ENCODE measurements at places on chromosomes 4 and X.
A peak's percentile ranks its signal among the peaks of the same experiment; 100 is the strongest.

DNA sequence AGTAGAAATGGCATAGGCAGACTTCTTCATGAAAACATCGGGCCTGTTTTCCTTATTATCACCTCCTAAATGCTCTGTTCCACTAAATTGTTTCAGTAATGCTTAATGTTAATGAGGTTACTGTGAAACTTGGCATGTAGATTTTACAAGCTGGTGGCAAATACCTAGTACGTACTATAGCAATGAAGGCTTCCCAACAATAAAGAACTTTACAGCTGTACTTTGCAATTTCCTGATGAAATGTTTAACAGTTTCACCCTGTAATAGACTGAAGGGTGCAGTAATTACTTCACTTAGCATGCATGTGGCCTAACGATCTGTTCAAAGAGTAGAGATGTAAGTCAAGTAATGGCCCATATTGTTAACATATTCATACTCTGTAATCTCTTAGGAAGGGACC is 524.7 kb downstream of the IL15 start:
- no peak for DNase-seq

DNA sequence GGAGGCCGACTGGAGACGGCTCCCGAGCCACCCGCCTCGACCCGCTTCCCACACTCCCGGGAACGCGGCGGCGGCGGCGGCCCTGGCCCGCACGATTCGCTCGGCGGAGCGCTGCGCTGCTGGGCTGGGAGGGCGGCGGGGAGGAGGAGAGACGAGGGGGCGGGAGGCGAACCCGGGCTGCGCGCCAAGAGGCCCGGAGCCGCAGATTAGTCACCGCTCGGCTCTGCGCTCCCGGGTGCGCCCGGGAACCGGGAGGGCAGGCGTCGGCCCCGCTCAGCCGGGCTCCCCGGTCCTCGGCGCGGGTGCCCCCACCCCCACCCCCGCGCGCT is 11.2 kb upstream of the BCOR start:
- DNase-seq = peak; percentile 60

DNA sequence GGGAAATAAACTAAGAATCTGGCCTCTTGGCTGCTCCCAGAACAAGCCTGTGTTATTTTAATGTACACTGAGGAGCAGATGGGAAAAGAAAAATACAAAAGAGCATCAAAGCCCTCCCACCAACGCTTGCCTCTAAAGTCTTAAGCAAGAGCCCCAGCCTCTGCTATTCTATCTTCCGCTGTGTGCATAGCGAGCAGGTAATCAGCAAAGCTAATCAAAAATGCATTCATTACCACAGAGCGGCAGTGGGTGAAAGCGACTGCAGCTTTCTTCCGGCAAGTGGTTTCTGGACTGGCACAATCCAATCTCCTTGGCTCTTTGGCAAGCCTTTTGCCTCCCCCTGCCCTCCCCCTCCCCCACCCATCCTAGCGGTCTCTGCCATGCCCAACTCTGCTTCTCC is 13.5 kb upstream of the GRIA3 start:
- no peak for DNase-seq

- DNase-seq = no peak
These were observed 737.8 kb upstream of the FRG1 start for GRCh38 chr4:189202869-189203271.

GRCh38 chr4:140346136-140346535 is 27.3 kb upstream of the SCOC start:
- DNase-seq = no peak

DNA sequence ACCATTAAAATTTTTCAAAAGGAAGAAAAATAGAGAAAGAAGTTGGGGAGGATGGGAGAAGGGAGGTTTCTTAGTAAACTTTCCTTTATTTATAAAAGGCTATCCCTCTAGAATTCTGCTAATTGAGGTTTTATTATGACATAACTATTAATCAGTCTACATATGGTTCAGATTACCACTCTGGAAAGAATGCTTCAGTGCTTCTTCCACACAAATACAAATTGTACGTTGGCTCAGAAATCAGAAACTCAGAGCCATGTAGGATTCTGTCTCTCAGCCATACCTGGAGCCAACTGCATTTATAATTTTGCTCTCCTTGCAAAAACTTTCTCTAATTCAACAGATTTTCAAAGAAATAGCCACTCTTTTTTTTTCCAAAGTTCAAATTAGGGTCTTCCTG is 37.1 kb downstream of the SRPX start:
- no peak for DNase-seq

DNA sequence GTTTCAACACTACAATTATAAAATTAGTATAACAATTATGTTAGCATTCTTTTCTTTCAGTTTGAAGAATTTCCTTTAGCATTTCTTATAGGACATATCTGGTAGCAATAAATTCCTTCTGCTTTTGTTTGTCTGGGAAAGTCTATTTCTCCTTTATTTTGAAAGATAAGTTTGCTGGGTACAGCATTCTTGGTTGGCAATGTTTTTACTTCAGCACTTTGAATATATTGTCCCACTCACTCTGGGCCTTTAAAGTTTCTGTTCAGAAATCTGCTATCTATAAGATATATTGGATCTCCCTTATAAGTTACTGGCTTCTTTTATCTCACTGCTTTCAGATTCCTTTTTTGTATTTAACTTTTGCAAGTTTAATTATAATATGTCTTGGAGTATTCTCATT is 222.1 kb downstream of the PARM1 start:
- no peak for DNase-seq

- no peak for DNase-seq
These were observed 871 bp upstream of the SLITRK2 start for GRCh38 chrX:145816601-145817315.

GRCh38 chr4:90951037-90951436 is 823.8 kb downstream of the CCSER1 start:
- DNase-seq = no peak

GRCh38 chr4:169103966-169104412 is 93.9 kb upstream of the CBR4 start:
- DNase-seq = no peak

DNA sequence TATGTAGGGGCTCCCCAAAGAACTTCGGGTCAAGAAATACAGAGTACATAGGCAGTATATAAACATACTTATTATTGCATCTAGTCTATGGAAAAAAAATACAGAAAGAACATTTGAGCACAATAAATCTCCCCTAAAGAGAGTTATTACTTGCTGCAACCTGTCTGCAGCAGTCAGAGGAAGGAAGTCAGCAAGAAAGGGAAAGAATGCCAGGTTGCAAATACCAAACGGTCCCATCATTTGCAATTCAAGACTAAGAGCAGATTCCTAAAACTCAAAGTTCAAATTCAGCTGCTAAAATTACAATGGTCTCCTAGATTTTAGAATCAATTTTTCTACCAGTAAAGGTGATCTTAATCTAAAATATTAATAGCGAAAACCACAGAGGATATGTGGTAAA is 236.2 kb upstream of the NUDT6 start:
- DNase-seq = no peak

DNA sequence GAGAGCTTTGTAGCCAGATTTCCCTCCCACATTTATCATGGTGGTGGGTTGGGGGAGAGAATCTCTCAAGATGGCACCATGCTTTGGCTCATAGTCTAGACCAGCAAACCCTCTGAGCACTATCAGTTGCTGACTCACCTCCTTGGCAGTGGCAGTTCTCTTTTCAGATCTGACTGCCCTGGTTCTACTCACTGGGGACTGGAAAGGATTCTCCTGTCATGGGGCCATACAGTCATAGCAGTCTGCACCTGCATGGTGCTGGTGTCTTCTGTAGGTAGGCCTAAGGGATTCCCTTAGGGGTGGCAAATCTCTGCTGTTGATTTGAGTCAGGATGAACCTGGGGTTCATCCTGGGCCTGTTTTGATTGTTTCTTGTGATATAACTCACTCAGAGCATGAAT is 2.6 kb downstream of the TEX13B start:
- DNase-seq = no peak

GRCh38 chr4:77093401-77093800 is 17.6 kb upstream of the CCNI start:
- no peak for DNase-seq

- no peak for DNase-seq
These were observed 707 bp upstream of the SHROOM4 start for GRCh38 chrX:50814701-50815100.

DNA sequence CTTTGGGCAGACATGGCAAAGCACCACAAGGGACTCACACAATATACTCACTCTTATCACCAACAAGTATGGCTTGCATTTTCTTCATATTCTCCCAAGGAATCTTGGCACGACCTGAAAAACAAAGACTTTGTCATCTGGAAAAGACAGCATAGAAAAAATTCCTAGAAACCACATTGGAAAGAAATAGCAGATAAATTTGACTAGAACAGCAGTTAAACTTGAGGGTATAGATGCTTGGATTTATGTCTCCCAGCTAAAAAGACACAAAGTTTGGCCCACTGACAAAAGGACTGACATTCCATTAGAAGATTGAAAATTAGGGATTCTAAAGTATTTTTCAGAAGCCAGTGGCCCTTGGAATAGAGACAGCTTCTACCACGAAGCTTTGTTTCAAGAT is 6.9 kb upstream of the VEGFC start:
- DNase-seq = no peak

DNA sequence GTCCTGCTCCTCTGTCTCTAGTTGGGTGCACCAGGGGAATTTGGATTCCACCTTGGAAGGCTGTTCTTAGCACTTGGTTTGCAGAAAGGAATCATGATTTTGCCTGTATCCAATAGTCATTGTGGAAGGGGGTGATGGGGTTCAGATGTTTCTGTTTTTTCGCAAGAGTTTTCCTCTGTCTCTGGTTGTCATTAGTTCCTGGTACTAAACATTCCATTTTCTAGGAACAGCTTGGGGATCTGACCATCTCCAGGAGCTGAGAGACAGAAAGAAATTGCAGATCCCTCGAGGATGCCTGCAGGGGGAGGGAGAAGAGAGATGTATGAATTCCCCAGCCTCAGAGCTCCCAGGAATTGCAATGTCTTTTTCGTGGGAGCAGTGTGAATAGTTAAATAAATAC is 70.9 kb downstream of the CYTL1 start:
- no peak for DNase-seq

DNA sequence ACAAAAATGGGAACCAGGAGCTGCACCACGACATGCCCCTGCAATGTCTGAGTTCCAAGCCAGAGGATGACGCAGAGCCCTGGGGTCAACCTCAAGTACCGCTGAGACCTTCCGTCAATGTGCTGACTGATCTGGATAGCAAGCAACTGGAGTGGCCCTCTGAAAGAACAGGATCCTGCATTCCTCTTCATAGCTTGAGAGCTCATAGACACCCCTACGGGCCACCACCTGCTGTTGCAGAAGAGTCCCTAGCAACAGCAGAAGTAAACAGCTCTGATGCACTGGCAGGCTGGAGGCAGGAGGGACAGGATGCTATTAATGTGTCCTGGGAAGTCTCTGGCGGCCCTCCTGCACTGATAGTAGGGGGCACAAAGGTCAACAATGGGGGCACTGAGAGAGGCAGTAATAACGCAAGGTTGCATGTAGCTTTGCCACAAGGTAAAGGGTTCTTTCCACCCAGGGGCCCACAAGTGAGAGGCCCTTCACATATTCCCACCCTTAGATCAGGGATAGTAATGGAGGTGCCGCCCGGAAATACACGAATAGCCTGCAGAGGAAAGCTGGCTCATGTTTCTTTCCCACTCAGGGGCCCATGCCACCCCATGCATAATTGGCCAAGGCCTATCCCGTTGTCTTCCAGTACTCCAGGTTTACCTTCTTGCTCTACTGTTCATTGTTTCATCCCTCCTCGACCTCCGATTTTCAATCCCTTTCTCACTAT is 1.3 kb downstream of the PRR32 start:
- DNase-seq = no peak

- DNase-seq = peak; percentile 55
These were observed 79.4 kb downstream of the FAM53A start for GRCh38 chr4:1604706-1605205.

DNA sequence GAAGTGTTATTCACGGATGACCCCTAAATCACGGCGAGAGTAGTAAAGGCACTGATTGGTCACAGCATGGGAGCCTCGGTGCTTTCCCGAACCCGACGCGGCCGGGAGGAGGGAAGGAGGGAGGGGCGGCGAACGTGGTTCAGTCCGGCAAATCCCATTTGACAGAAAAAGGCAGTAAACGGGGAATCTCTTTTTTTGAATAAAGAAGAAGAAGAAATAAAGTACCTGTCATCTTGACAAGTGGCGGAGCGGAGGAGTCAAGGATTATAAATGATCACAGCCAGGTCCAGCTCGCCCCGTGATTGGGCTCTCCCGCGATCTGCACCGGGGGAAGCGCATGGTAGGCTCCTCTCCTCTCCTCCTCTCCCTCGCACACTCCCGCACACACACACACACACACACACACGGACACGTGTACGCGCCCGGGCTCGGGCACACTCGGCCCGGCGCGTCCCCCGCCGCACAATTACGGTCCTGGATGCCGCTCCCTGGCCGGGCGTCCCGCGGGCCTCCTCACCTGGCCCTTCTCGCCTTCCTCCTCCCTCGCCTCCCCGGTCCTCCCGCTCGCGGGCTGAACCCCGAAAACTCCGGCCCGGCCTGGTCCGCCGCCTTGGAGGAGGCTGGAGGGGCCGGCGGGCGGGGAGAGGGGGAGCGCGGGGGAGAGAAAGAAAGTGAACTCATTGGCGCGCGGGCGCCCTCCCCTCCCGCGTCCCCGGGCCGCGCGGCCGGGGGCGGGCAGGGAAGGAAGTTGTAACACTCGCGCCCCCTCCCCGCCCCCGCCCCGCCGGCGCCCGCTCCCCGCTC is 99.2 kb upstream of the TENM3 start:
- DNase-seq = no peak

GRCh38 chr4:3295837-3296624 is 3.2 kb downstream of the RGS12 start:
- no peak for DNase-seq

DNA sequence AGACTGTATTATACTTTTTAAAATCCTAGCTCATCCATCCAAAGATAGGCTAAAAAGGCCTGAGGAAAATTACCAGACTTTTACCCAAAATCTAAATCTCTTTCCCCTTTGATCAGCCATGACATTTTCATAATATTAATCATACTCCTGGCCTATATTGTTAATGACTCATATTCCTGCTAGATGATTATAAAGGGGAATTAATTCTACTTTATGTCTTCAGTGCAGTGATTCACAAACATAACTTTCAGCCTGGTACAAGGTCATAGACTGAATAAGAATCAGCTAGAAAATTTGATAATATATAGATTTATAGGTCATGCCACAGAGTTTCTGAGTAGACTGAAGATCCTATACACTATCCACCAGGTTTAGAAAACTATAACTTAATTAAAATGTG is 1905.4 kb downstream of the C4orf33 start:
- no peak for DNase-seq

GRCh38 chr4:89275587-89275986 is 32.0 kb downstream of the GPRIN3 start:
- DNase-seq = no peak

Measured in T follicular helper cell (primary cell).